ENCODE measurements at places on chromosomes 3 and 15.

DNA sequence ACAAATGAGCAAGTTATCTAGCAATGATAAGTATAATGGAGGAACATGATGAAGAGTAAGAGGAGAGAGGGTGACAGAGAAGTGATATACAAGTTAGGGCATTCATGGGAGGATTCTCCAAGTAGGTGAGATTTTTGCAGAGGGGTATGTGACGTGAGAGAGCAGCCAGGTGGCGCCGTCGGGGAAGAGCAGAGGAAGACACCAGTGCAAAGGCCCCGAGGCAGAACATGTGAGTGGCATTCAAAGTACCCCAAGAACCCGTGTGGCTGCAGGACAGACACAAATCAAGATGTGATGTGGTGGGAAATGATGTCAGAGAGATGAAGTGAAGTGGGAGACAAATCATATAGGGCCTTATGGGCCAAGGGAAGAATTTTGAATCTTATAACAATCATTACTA, 81.8 kb upstream of the GRM7 start:
- no peak for DNase-seq

DNA sequence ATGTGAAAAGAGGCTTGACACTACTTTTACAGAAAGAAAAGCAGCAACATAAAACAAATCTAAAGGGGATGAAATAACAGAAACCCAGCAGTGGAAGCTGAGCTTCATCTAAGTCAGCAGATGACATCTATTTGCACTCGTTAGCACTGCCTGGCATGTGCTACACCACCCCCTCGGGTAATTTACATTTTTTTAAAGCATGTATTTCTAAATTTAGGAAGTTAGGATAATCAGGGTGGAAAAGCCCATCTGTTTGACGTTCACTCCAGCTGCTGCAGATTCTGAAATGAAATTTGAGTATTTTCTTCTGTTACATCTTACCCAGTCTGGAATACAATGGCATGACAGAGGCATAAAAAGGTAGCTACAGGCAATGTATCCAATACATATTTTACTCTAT, 20.7 kb downstream of the IGSF11 start:
- DNase-seq = no peak

GRCh38 chr3:165056510-165056909, 21.8 kb downstream of the SI start:
- no peak for DNase-seq

GRCh38 chr3:17287006-17287689, 402.4 kb downstream of the PLCL2 start:
- DNase-seq = no peak

DNA sequence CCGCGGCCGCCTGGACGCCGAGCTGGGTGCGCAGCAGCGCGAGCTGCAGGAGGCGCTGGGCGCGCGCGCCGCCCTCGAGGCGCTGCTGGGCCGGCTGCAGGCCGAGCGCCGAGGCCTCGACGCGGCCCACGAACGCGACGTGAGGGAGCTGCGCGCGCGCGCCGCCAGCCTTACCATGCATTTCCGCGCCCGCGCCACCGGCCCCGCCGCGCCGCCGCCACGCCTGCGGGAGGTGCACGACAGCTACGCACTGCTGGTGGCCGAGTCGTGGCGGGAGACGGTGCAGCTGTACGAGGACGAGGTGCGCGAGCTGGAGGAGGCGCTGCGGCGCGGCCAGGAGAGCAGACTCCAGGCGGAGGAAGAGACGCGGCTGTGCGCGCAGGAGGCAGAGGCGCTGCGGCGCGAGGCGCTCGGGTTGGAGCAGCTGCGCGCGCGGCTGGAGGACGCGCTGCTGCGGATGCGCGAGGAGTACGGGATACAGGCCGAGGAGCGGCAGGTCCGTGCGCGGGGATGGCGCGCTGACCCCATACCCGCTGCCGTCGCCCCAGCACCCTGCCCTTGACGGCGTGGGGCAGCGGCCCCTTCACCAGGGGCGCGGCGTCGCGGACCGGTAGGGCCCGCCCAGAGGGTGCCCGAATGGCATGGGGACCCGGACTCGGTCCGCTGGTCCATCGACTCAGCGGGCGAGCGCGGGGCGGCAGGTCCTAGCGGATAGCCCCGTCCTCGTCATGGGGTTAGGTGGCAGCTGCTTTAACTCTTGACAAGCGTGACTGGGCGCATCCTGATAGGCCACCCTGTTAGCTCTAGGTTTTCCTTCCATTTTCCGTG, 848 bp downstream of the SYNM start:
- DNase-seq = no peak

GRCh38 chr3:66495668-66496045, 5.2 kb downstream of the LRIG1 start:
- no peak for DNase-seq

- no peak for DNase-seq
These were observed 10.1 kb upstream of the GOLGB1 start for GRCh38 chr3:121759541-121760202.

- DNase-seq = no peak
These were observed 31.2 kb upstream of the MYO5C start for GRCh38 chr15:52326756-52327155.

DNA sequence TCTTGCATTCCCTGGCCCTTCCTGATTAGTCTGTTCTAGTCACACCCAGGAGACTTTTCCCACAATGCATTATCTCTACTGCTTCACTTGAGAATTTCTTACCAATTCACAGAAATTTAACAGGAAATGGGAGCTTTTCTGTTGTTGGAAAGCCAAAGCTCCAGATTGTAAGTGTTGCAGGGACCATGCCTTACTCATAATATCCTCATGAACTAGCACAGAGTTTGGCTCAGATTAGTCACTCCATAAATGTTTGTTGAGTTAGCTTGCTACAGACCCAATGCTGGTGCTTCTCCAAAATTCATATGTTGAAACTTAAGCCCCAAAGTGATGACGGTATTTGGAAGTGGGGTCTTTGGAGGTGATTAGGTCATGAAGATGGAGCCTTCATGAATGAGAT, 232.6 kb downstream of the GAP43 start:
- no peak for DNase-seq

GRCh38 chr3:174310475-174310983, 548.6 kb upstream of the NAALADL2 start:
- DNase-seq = no peak

DNA sequence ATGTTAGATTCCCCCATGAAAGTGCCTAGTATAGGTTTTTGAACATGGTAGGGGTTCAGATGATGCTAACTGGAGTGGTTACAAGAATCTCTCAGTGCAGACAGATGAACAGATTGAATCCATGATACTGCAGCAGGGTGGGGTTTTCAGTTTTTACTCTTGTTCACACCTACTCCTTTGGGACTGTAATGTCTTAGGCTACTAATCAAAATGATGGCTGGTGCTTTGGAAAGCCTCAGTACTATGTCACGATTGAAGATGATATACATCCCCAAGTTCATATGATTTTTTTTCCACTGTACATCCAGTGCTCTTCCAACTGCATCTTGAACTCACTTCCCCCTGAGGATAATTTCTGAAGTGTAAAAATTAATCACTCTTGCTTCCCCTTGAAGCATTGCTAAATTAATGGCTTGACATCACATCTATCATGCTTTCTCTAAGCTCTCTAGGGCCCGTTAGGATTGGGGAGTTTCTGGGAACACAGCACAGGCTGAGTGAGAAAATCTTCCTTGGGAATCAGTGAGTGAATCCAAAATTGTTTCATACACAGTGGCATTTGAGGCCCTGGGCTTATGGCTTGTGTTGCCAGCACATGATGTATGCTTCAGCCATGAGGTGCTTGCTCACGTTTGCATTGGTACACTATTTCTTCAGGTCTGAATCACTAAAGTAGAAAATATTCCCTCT, 115.0 kb upstream of the TPRG1 start:
- DNase-seq = no peak

DNA sequence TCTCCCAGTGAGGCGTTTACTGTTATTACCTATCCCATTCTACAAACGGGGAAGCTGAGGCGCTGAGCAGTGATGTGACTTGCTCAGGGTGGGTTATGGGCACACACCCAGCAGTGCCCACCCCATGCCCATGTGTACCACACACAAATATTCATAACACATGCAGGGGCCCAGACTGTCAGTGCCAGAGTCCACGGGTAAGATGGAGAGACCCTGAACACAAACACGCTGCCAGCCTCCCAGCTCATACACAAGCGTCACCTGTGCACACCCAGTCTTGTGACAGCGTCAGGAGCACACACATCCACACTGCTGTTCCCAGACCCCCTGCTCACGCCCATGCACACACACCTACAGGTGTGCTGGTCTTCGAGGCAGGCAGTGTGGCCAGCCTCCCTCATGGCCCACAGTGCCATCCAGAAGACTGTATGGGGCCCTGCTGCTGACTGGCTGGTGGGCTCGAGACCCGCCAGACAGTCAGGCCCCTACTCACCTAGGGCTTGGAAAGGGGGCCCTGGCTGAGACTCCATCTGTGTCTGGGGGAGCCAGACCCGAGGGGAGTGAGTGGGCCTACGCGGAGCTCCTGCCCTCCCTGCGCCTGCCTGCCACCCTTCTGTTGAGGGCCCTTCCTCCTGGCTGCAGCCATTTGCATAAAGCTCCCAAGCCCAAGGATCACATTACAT, 39.4 kb downstream of the DNAJB8 start:
- DNase-seq = no peak

- no peak for DNase-seq
These were observed 195.0 kb upstream of the EPHA3 start for GRCh38 chr3:88912294-88912877.

DNA sequence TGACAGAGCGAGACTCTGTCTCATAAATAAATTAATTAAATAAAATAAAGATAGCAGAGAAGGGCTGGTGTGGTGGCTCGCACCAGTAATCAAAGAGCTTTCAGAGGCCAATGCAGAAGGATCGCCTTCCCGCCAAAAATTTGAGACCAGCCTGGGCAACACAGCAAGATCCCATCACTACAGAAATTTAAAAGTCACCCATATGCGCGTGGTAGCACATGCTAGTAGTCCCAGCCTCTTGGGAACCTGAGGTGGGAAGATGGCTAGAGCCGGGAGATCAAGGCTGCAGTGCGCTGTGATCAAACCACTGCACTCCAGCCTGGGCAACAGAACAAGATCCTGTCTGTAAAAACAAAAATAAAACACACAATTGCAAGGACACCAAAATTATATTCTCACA, 9.6 kb downstream of the SMARCC1 start:
- DNase-seq = no peak

- DNase-seq = no peak
These were observed 28.3 kb downstream of the LRRC2 start for GRCh38 chr3:46537779-46538178.

DNA sequence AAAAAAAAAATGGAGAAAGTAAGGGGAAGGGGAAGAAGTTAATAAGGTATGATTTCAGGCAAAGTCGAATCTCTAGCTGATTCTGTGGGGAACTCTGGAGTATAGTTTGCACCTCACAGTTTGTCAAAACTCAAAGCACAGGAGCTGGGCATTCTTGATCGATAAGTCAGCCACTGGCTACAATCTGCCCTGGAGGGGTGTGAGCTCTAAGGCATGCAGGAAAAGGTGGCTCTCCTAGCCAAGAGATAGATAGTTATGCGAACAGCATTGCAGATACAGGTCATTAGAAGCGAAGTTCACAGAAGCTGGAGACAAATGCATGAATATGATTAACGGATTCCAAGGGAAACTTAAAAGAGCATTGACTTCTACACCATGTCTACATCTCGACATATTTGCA, 952.6 kb downstream of the AGBL1 start:
- no peak for DNase-seq

- no peak for DNase-seq
These were observed 52.3 kb upstream of the HACD2 start for GRCh38 chr3:123637131-123637530.

- no peak for DNase-seq
These were observed 122.2 kb upstream of the DCBLD2 start for GRCh38 chr3:99023590-99024192.

DNA sequence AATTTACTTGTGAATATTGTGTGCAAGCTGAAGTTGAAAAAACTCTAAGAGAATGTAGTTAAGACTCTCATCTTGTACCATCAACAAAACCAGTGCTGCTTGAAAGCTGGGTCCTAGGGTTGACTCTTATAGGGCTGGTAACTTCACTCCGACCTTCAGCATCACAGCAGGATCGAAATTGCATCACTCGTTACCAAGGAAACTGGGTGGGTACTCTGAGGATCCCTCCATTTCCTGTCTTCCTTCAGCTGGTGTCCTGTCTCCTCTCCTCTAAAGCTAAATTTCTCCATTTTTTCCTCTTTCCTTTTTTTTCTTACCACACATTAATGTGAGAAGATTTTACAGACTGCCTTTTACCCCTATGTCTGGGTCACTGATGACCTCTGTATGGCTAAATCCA, 3.0 kb upstream of the APH1B start:
- no peak for DNase-seq

DNA sequence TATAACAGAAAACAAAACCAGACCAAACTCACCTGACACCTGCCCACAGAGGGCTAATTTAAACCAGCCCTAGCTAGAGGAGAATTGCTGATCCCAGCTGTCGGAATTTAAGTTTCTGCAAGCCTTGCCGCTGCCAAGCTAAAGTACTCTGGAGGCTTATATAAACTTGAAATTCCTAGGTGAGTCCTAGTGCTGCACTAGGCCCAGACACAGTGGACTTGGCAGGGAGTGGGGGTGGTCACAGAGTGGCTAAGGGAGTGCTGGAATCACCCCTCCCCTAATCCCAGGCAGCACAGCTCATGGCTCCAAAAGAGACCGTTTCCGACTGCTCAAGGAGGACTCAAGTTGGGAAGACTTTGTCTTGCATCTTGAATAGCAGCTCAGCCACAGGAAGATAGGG, 17.6 kb downstream of the TMCO5A start:
- DNase-seq = no peak

- DNase-seq = no peak
These were observed 15.2 kb downstream of the LDHAL6B start for GRCh38 chr15:59221511-59222505.

DNA sequence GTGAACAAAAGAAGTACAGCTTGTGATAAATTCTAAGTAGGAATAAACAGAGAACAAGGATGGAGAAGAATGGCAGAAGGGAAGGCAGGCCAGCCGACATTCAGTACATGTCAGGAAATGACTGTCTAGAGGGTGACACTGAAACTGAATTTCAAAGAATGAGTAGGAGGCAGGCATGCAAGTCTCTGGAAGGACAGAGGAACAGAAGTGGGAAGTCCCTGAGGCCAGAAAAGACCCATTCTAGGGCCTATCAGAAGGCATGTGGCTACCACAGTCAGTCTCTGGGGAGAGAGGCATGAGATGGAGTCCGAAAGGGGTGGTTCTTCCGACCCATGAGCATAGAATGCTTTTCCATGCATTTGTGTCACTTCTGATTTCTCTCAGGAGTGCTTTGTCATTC, 243.5 kb upstream of the UBE2E2 start:
- no peak for DNase-seq

- DNase-seq = no peak
These were observed 43.4 kb upstream of the ARL14 start for GRCh38 chr3:160633361-160634083.

Data from stimulated activated CD4-positive, alpha-beta T cell treated with anti-CD3 and anti-CD28 coated beads, Interleukin-2, amount 100 ng/mL, for 4 hours (primary cell).